IPS-NIHi11 (cell line): ENCODE measurements at places on chromosomes 6 and 20.

DNA sequence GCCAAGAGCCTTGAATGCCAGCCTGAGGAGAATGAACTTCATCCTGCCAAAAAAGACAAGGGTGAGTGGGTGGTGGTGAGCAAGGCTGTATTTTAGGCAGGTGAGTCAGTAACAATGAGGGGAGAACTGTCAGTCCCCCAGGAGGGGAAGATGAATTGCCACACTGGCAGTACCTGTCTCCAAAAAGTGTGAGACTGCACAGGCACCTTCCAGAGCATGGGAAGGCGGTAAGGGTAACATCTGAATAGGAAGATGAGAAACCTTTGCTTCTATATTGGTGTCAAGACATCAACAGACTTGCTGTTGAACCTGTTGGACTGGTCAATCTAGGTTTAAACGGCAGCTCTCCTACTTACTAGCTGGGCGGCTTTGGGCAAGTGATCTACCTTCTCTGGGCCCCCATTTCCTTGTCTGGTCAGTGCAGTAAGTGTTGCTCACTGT is 30.9 kb downstream of the STK35 start:
- no peak for DNase-seq

GRCh38 chr6:48933136-48933535 is 529.9 kb downstream of the MMUT start:
- no peak for DNase-seq

DNA sequence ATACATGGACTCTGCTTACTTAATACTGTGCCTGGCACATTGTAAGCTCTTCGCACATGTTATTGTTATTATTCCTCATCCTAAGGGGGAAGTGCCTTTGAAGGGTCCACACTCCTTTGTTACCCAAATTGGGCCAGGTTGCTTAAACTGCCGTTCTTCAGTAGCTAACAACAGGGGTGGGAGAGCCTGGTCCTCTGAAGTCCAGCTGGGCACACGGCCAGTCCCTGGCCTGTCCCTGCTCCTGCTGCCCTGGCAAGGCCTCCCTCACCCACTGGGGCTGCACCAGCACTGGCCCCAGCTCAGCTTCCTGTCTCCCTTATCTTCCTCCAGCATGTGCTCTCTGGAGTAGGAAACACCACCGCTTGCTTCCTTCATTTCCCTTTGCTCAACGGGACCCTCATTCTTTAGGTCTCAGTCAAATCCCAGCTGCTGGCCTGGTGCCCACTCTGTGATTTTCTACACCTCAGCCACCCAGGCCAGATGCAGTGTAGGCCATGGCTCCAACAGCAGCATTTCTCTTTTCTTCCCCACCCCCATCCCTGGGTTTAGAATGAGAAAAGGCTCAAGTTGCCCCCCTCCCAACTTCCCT is 5.5 kb upstream of the PROCR start:
- DNase-seq = peak; percentile 54

DNA sequence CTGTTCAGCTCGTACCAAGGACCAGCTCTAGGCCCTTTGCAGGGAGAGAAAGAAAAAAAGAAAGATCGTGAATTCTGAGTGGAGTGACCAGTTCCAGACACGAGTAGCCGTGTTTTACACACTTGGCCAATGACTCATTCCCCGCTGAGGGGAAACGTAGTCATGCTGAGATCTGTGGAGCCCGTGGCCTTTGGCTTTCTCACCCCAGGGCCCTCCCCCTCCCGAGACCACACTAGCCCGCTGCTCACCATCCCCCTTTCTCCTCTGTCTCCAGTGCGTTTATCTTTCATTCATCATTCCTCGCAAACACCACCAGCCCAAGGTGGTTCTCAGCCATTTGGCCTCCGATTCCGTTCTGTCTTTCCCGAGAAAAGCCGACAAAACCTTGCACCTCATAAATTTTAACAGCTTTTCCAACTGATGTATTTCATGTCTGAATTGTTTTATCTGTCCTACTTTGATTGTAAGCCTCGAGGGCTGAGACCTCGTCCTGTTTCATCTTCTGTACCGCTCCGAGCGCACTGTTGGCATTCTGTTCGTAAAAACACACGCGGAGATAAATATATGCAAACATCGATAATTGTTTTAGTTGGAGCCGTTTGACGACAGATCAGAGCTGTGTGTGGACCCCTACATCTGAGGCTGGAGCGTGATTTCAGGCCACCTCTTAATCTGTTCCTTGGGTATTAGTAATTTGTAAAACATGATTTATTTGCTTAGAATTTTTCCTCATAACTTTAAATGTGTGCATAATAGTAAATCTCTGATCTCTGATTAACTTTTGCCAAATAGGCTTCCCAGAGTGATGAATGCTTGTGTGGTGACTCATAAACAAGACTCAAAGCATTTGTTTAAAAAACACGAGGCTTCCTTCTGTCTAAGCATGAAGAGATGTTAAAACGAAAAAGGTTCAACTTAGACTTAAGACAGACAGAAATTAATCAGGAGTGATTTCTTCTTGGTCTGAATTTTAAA is 336.6 kb downstream of the CDH4 start:
- DNase-seq = no peak

DNA sequence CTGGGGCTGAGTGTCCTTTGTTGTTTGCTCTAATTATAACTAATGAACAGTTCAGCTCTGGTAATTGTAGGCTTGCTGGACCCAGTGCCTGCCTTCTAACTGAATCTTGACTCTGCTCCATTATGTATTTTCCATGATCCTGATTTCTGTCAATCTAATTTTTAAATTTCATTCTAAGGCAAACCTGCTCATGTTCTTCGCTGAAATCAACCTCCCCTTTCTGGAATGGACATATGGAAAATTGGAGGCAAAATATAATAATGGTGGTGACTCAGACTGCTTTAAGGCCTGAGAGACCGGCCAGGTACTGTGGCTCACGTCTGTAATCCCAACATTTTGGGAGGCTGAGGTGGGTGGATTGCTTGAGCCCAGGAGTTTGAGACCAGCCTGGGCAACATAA is 182.7 kb upstream of the AKAP12 start:
- DNase-seq = no peak
